Thymus (tissue), 14 donors: ENCODE measurements at places on chromosomes 12 and 14. TPM values are rescaled to one million over a fixed set of nuclear protein-coding genes. Genes with fewer than 3 reads are reported as not detected.

- no peak for DNase-seq
Observed at GRCh38 chr12:121915841-121916321, 2.5 kb upstream of the CFAP251 start.

DNA sequence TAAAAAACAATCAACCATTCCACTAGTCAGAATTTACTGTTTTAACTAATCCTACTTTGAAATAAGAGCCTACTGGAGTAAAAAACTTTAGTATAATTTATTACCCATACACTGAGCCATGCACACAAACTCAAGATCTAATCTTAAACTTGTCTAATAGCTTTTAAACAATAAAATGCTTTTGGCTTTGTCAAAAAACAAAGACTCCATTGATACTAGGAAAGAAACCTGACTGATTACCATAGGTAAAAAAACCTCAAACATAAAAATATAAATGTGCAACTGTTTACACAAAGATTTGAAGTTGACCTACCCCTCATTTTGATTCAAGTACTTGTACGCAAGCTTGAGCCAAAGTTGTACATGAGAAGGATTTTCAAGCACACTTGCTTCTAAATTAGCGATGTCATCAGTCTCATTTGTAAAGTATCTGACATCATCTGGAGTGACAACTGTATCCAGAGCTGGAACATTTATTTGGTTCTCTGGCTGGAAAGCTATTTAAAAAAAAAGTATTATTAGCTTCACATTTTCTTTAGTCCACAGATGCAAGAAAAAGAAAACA is 36.1 kb downstream of the ZFC3H1 start:
- DNase-seq, result no peak

The PPM1A gene
- total RNA-seq, result 25.2 TPM

- no peak for DNase-seq
Observed at GRCh38 chr14:88660056-88660455, 97.2 kb downstream of the ZC3H14 start.

- no peak for DNase-seq
Observed at GRCh38 chr12:19238540-19238939, 109.0 kb downstream of the PLEKHA5 start.

- DNase-seq, result no peak
Observed at GRCh38 chr14:22337521-22337920, 251.5 kb downstream of the DAD1 start.

DNA sequence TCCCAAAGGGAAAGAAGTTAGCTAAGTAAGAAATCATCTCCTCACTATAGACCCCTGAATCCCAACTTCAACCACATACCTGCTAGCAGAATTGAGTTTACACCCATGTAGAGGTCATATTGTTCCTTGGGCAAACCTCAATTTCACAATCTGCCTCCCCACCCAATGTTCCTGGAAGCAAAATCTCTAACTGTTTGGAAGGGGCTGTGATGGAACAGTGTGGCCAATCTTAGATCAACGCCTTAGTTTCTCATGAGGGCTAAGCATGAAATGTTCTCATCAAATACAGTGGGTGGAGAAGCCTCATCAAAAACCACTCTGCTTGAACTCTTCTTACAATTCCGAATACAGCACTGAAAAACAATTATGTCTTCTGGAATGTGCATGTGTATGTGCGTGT is 284.0 kb upstream of the NOS1 start:
- DNase-seq, result no peak

The KRT78 gene
- total RNA-seq, result 0.42 TPM

- no peak for DNase-seq
Observed at GRCh38 chr14:88838015-88838414, 13.6 kb downstream of the TTC8 start.

DNA sequence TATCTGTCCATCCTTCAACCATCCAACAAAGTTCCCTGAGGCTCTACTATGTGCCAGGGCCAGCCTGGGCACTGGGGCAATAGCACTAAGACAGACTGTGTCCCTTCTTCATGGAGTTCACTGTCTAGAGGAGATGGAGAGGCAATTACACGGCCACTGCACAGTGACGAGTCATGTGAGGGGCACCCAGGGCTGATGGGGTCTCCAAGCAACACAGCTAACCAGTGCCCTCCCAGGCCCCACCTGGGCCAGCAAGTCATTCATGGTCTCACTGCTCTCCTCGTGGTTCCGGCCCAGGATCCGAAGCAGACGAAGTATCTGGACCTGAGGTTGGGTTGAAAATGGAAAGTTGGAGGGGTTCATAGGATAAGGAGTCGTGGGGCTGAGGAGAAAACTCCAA is 2.7 kb downstream of the AP1G2 start:
- no peak for DNase-seq

- DNase-seq, result no peak
Observed at GRCh38 chr14:63960926-63961567, 108.2 kb downstream of the SYNE2 start.

The TAS2R13 gene
- total RNA-seq, result 0.52 TPM

- DNase-seq, result no peak
Observed at GRCh38 chr12:4331221-4331620, 10.2 kb downstream of the TIGAR start.

The CBLN3 gene
- 2.8 TPM for total RNA-seq

- peak; percentile 73 for DNase-seq
Observed at GRCh38 chr14:89027097-89027740, 202.8 kb downstream of the TTC8 start.

The KRT82 gene
- 0.05 TPM for total RNA-seq

- no peak for DNase-seq
Observed at GRCh38 chr12:84856156-84856900, 56.3 kb downstream of the SLC6A15 start.

- no peak for DNase-seq
Observed at GRCh38 chr12:2378835-2379330, 326.1 kb downstream of the CACNA1C start.

The MARCHF9 gene
- 10.7 TPM for total RNA-seq

DNA sequence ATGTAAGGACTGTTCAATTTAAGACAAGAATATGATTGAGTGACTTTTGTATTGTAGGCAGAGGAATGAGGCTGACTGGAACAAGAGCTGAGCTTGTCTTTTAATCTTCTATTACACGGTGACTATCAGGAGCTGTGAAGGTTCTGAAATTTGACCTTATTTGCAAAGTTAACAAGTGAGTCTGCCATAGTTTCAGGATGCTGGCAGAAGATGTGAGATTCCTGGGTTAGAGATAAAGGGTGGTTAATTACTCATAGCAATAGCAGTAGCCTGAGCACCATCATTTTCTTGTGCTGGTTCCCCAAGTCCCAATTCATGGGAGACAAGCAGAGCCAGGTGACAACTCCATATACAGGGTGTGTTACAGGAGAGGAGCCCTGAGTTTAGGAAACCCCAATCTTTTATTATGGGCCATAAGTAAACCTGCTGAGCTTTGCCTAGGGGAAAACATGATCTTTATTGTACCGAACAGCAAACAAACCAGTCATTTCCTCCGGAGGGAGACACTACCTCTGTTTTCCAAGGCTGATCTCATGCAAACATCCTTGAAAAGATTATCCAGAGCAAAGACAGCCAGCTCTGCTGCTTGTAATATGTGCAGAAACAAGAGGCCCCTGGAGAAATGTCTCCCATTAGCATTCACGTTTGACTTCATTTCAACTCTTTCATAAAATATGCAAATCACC is 51.7 kb upstream of the DDX11 start:
- no peak for DNase-seq

The LRRK2 gene
- total RNA-seq, result 5.1 TPM

DNA sequence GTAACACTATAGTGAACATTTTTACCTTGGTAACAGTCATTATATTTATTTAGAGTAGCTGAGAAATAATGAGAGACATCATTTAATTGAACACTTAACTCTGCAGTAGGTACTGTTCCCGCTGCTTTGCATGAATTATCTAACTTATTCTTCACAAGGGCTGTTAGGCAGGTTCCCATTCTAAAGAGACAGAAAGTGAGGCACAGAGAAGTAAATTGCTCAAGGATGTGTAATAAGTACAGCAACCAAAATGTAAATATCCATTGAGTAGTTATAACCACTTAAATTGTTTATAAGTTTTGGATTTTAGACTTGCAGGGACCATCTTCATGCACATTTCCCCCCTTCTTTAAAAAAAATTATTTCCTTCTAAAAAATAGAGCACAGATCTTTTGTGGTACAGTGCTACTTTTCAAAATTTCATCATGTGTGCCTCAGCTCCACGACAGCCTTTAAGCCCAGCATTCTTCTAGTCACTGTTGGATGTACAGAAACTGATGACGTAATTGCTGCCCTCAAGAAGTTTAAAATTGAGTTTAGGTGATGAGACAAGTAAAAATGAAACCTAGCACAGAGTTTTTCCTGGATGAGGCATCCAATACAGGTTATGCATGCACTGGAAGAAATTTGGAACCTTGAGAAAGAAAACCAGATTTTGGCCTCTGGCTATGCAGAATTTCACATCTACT is 6.0 kb upstream of the MANSC4 start:
- no peak for DNase-seq

DNA sequence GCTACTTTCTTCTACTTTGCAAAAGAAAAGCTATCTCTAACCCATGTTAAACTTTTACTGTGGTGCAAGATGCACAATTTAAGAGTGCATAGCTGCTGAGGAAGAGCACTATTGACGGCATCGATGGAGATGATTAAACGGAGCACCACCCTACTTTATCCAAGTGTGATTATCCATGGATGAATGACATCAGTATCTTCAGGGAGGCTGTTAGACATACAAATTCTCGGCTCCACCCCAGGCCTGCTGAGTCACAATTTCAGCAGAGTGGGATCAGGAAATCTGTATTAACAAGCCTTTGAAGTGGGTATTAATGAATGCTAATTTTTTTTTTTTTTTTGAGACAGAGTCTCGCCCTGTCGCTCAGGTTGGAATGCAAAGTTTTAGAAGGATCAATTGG is 16.2 kb downstream of the SLC2A14 start:
- no peak for DNase-seq

The SLC38A4 gene
- total RNA-seq, result 1.2 TPM

The TSPAN31 gene
- total RNA-seq, result 25.3 TPM

- DNase-seq, result no peak
Observed at GRCh38 chr12:78004249-78005093, 173.8 kb downstream of the NAV3 start.

DNA sequence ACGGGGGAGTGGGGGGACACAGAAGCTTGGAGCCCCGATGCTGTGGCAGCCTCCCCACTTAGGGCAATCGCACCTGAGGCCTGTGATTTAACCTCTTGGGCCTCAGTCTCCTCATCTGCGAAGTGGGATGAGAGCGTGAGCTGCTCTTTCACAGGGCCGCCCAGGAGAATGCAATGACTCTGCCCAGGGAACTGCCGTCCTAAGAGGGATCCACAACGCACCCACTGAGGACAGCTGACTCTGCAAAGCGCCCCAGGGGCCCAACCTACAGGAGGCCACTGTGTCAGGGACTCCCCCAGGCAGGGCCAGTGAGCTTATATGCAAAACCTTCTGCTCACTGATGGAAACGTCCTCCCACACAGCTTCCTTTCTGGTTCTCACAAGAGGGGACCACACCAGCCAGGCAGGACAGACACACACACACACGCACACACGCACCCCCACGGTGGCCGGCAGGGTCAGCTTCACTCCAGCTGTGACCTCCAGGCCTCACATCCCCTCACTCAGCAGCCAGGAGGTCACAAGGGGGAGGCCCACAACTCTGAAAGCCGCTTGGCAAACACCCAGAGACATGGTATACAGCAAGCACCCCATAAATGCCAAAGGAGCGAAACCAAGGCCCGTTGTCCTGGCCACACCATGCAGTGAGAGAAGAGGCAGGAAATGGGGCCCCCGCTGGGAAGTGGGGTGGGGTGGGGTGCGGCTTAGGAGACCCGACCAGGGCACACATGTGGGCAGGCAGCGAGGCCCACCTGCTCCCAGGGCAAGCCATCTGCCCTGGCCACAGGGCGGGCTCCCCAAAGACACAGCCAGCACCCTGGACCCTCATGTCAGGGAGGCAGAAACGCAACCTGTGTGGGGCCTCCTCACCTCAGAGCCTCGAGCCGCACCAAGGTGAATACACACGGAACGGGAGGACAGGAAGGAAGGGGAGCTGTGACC is 73.3 kb downstream of the NCOR2 start:
- DNase-seq, result no peak

DNA sequence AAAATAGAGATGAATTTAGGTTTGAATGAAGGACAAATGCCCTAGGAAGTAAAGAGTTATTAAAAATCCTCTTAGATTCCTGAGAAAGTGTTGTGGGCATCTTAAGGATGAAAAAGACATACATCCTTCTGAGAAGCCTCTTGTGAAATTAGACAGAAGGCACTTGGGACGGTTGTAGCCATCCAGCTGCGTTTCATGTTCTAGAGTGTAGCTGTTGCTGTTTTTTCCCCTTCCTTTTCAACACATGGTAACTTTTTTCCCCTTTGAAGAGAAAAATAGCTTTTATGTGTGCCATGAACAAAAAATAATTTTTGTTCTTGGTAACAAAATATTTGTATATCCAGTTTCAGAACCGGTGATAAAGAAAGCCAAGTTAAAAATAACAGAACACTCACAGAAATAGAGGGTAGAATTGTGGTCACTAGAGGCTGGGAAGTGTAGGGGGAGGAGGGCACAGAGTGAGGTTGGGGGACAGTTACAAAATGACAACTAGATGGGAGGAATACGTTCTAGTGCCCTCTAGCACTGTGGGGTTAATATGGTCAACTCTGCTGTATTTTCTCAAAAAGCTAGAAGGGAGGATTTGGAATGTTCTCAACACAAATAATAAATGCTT is 58.4 kb downstream of the PTHLH start:
- DNase-seq, result no peak

DNA sequence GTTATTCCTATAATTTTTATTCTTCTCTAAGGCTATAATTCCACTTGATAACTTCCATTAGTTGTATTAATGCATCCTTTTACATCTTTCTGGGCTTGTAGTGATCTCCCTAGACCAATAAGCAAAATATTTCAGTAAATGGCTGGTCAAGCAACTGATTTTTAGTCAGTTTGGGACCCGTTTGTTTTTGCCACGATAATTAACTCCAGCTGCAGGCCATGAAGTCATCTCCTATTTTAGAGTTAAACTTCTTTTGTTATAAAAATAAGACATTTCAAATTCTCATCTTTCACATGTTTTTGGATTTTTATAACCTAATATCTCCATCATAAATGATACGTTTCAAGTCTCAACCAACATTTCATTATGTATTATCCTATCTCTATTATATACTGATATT is 49.4 kb downstream of the MAGOHB start:
- no peak for DNase-seq

The ANO6 gene
- total RNA-seq, result 33.1 TPM

- no peak for DNase-seq
Observed at GRCh38 chr12:105799103-105799502, 339.7 kb downstream of the NUAK1 start.

- DNase-seq, result no peak
Observed at GRCh38 chr12:84636801-84637290, 275.8 kb downstream of the SLC6A15 start.

The CINP gene
- total RNA-seq, result 26.7 TPM

GRCh38 chr12:7162691-7163114 is 26.8 kb upstream of the PEX5 start:
- peak; percentile 26 for DNase-seq
